ENCODE measurements at places on chromosomes 13 and 19. TPM values are rescaled to one million over a fixed set of nuclear protein-coding genes. Genes with fewer than 3 reads are reported as not detected.

DNA sequence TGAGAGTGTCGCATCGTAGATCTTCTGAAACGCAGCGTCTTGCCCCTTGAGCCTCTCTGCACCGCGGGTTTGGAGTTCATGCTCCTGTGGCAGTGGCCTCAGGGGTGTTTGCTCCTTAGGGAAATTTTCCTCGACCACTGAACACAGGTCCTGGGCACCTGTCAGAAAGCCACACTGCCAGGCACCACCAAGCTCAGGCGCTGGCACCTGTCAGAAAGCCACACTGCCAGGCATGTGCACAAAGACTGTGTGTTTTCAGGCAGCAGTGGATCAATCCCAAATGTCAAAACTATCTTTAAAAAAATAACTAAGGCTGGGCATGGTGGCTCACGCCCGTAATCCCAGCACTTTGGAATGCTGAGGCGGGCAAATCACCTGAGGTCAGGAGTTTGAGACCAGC, 87.1 kb downstream of the ATP11A start:
- no peak for DNase-seq

The GPR12 gene
- total RNA-seq: 0.69 TPM

- DNase-seq: no peak
Observed at GRCh38 chr19:5567360-5567969, at the start of gene TINCR. Gene TINCR, minus strand, starts transcription at chr19:5567953.

- peak; percentile 29 for DNase-seq
Observed at GRCh38 chr13:23558675-23559536, 11.3 kb upstream of the TNFRSF19 start.

The ATP1A3 gene
- total RNA-seq: not detected

The TEKTIP1 gene
- not detected for total RNA-seq

DNA sequence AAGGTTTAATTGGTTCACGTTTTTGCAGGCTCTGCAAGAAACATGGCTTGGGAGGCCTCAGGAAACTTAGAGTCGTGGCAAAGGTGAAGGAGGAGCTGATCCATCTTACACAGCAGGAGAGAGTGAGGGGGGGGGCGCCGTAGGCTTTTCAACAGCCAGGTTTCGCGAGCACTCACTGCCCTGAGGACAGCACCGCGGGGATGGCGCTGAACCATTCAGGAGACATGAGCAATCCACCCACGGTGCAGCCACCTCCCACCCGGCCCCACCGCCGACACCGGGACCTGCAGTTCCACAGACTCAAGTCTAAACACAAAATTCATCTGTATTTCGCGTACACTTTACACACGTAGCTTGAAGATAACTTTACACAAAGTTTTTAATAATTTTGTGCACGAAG, 73.6 kb downstream of the KDM4B start:
- no peak for DNase-seq

- DNase-seq: no peak
Observed at GRCh38 chr19:11090997-11091702, 1.9 kb downstream of the LDLR start.

GRCh38 chr13:112182251-112182650, 115.3 kb downstream of the SOX1 start:
- no peak for DNase-seq

- no peak for DNase-seq
Observed at GRCh38 chr13:40779796-40780285, 8.9 kb upstream of the MRPS31 start.

The MZT1 gene
- total RNA-seq: 9.9 TPM

GRCh38 chr13:72384186-72384823, 343.1 kb downstream of the MZT1 start:
- DNase-seq: no peak

The CEACAM7 gene
- total RNA-seq: 0.30 TPM

DNA sequence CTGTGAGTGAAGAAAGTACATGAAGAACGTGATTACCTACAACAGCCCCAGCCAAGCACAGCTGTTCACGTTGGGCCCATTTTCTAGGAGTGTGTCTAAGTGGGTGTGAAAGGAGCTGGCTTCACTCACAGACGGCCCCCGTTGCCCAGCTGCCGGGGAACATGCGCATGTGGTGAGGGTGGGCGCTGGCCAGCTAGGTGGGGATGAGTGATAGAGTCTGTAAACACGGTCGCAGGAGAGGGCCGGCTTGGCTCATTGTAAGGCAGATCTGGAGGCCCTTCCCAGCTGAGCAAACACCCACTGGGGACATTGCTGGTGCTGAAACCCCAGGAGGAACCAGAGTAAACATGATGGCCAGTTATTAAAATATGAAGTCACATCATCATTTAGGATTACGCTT, 160.5 kb downstream of the TEX29 start:
- no peak for DNase-seq

The GPX4 gene
- total RNA-seq: 105 TPM

DNA sequence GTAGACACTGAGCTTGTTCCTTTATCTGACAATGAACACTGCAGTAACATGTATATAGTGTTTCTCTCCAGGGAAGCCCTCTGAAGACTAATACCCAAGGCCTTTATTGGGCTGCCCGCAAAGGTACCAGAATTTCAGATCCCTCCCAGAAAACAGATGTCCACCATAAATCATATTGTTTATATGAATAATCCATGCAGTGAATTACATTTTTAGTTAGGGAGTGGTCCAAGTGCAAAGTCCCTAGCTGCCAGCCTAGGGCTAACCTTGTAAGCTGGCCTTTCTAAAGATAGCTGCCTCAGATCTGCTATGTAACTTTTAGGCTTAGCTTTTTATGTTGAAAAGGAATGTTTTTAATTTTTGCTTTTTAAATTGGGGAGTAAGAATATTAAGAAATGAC, 44.7 kb downstream of the TDRD3 start:
- DNase-seq: no peak

DNA sequence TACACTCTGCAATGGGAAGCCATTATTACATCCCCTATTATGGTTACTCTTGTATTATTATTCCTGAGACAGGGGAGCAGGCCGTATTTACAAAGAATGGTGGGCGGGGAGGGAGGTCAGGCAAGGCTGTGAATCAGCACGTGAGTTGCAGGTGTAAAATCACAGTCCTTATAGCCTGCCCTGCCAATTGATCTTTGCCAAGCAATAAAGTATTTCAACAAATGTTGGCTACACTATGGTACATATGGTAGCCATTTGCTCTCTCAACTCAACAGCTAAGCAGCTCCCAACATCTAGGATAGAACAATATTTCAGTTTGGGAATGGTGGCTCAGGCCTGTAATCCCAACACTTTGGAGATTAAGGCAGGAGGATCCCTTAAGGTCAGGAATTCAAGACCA, 12.1 kb downstream of the EPS15L1 start:
- no peak for DNase-seq

DNA sequence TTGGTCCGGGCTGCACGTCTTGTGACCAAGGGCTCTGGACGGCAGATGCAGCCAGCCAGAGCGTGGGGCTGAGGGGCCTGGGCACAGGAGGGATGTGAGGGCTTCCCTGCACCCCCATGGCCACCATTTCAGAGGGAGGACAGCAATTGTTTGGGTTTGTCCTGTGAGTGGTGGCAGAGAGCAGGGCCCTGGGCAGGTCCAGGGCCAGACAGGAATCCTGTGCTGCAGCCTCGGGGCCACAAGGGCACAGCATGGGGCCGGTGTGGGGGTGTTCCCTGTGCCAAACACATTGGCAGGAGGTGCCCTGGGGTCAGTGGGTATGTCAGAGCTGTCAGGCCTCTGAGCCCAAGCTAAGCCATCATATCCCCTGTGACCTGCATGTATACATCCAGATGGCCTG, 32.2 kb downstream of the WTIP start:
- no peak for DNase-seq

DNA sequence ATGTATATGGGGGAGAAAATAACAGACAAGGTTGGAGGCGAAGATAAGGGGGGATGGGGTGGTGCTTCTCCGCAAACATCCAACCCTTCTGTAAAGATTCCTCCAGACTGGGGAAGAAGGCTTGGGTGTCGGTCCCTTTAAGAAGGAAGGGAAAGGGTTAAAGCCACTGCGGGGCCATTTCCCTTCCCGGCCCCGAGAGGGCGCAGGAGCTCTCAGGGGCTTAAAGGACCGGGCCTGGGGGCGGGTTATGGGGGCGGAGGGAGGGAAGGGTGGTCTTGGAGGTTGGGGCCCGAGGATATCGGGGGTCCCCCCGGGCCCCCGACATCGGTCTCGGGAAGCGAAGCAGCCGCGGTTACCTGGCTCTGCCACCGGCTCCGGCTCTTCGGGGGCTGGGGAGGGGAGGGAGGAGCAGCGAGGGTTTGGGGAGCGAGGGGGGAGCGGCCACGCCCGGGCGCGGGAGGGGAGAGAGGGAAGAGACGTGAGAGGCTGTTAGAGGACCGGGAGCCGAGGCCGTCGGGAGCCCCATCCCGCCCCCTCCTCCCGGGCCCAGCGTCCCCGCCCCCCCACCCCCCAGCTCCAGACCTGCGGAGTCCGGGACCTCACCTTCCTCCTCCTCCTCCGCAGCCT, 2.8 kb downstream of the TNNT1 start:
- no peak for DNase-seq

- DNase-seq: no peak
Observed at GRCh38 chr13:72570019-72570418, 157.4 kb downstream of the MZT1 start.

GRCh38 chr19:47790398-47790814, 11.9 kb downstream of the SELENOW start:
- DNase-seq: no peak

The ASF1B gene
- 3.6 TPM for total RNA-seq

The ZNF439 gene
- 8.4 TPM for total RNA-seq

DNA sequence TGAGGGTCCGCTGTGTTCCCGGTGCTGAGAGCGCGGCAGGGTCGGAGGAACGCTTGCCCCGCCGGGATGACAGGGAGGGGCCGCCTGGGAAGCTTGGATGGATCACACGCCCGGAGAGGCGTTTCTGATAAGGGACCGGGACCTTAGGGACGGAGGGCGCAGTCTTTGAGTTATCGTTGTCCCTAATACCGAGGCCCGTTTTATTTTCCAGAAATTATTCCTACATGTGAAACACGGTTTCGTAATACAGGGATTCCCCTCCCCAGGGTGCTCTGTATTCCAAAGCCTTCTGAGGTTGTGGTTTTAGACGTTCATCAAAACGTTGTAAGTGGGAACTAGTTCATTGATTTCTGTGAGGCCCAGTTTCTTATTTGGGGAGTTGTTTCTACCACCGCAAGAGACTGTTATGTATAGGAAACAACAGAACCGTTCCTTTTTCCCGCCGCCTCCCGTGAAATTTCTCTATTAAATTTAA, 752 bp downstream of the PDCD5 start:
- DNase-seq: no peak

DNA sequence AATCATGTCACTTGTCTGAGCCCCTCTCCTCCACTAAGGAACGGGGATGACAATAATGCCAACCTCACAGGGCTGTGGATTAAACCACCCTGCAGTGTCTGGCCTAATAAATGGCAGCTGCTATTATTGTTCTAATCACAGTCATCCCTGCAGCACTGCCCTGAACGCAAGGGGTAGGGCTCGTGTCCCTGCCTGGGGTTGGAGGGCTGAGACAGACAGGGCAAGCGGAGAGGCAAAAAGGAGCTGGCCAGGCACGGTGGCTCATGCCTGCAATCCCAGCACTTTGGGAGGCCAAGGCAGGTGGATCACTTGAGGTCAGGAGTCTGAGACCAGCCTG, 10.2 kb upstream of the KPTN start:
- no peak for DNase-seq

- DNase-seq: peak; percentile 37
Observed at GRCh38 chr19:1624458-1624857, 19.2 kb upstream of the UQCR11 start.

GRCh38 chr19:15464394-15465385, at the start of gene RASAL3:
Gene RASAL3, minus strand, starts transcription at chr19:15464544. Its CDS starts 186 bp downstream, at chr19:15464358.
- DNase-seq: no peak

DNA sequence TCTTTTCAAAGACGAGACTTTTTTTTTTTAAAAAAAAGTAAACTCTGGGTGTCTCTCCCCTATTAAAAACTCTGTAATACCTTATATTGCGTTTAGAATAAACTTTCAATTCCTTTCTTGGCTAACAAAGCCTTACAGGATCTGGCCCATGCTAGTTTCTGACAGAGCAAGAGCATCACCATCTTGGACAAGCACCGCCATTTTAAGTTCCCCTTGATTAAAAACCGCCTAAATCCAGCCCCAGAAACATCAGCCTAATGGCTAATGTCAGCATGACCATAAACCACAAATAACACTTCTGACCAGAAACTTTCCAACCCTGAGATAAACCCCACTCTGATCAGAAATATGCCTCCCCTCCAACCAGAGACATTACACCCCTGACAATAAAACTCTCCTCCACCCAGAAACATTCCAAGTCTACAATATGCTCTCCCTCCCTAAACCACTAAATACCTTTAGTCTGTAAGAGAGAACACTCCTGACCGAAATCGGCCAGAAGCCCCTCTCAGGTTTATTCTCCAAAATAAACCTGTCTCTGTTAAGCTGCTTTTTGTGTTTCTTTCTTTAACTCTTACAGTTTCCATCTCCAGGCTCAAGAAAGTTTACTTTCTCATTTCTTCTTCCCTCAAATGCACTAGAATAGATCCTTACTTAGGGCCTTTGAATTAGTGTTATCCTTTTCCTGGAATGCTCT, 1.6 kb upstream of the AKAP11 start:
- DNase-seq: no peak

DNA sequence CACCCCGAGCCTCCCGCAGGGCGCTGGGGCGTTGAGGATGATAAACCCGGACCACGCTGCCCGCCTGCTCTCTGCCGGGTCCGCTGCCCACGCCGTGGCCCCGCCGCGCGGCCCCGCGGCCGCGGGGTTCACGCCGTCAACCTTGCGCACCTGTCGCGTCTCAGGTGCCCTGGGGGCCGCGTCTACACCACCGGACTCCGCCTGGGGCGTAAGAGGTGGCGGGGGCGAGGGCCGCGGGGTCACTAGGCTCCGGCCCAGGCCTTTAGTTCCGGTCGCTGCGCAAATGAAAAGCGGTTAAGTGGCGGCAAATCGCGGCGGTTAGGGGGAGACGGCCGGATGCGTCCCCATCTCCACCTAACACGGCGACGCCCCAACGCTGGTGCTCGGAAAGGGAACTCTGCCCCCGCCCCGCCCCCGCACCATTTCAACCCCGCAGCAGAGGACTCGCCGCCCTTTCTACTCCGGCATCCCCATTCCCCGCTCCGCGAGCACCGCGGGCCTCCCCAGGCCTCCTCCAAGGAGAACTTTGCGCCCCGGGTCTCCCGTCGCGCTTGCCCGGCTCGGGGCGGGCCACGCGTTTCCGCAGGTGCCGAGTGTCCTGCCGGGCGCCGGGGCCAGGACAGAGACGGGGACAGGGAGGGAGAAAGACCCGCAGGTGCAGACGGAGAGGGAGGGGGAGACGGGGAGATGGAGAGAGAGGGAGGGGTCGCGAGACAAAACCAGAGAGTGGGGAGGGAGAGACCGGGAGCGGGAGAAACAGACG, 4.3 kb downstream of the ONECUT3 start:
- no peak for DNase-seq

The UGGT2 gene
- 45.5 TPM for total RNA-seq

DNA sequence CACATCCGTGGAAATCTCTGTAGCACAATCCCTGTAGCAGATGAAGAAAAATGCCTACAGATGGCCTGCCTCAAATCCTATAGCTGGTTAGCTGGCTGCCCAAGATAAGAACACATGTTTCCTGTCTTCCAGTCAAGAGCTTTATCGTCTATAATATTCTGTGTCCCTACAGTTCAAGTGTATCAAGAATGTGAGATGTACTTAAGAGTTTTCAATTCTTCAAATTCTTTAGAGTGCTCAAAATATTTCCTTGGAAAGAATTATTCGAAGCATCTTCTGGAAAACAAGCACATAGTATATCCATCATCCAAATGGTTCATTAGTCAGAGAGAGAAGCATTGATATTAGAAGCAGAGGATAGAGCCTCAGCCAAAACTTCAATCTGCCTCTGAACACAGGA, 239.8 kb downstream of the COG6 start:
- no peak for DNase-seq
